Osteocyte (in vitro differentiated cells): ENCODE measurements at places on chromosomes 1 and 21. TPM values are rescaled to one million over a fixed set of nuclear protein-coding genes. Genes with fewer than 3 reads are reported as not detected.

BSND gene
- not detected in 2 replicates for total RNA-seq

DNA sequence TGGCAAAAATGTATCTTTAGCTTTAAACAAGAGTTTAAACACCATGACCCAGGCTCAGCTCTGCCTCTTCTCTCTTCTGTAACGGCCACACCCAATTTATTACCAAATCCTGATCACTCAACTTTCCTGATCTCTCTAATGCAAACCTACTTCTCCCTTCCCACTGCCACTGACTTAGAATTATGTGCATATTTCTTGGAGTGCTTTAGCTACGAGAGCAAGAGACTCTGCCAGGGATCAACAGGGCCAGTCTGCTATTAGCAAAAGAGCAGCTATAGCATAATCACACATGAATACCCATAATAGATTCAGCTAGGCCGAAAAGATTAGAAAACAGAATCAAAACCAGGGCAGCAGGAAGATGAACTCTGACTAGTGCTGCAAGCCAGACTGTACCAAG is 215.5 kb downstream of the MRPL39 start:
- H3K27me3 ChIP-seq: no peaks in the 10 kb centered on the region
- no peaks in the 10 kb centered on the region for H3K36me3 ChIP-seq
- no peak overlapping the region for H3K27ac ChIP-seq
- peaks cover 9% of the 10 kb centered on the region for H3K4me1 ChIP-seq
- H3K4me3 ChIP-seq: no peak overlapping the region

GRCh38 chr1:210920716-210921694 is 212.9 kb downstream of the KCNH1 start:
- H3K4me3 ChIP-seq: no peak overlapping the region
- no peaks in the 10 kb centered on the region for H3K36me3 ChIP-seq
- peaks cover 12% of the 10 kb centered on the region for H3K4me1 ChIP-seq
- H3K27me3 ChIP-seq: no peaks in the 10 kb centered on the region

USP48 gene
- 71.4 and 73.6 TPM in 2 replicates for total RNA-seq

DNA sequence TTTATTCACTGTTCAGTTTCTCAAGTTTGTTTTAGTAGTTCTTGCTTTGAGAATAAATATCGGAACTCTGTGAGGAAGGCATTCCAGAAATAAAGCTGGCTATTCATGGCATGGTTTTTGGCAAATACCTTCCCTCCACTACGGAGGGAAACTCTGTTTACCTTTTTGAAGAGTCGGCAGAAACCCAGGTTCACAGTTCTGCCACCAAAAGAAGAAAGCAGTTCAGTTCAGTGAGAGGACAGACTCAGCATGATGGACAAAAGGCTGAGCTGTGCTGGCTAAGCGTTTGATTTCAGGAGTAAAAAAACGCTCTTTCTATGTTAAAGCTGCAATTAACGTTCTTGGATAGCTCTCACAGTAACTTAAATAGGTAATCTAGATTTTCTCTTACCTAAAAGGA is 42.4 kb downstream of the CNN3 start:
- DNase-seq: no peak
- H3K27me3 ChIP-seq: no peaks in the 10 kb centered on the region
- peaks cover 33% of the 10 kb centered on the region for H3K4me1 ChIP-seq
- H3K27ac ChIP-seq: peak overlapping the region; percentile 96

DNA sequence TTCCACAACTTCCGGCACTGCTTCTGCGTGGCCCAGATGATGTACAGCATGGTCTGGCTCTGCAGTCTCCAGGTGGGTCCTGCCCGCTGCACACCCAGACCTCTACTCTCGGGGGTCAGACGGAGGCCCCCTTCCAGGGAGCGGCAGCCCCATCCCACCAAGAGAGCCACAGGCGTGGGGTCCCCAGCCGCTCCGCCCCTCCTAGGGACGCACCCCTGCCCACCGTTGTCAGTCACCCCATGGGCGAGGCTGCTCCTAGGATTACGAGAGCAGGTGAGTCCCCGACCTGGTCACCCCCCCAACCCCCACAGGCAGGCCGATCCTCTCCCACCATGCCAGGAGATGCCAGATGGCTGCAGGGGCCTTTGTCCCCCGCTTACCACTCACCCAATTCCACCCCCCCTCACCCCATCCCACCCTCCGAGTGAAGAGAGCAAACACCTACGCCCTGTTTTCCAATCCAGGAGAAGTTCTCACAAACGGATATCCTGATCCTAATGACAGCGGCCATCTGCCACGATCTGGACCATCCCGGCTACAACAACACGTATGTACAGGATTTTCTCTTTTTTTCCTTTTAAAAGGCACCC is 107.0 kb downstream of the PDE9A start:
- no peak for DNase-seq
- H3K27ac ChIP-seq: no peak overlapping the region
- no peaks in the 10 kb centered on the region for H3K4me1 ChIP-seq
- peaks cover under 1% of the 10 kb centered on the region for H3K36me3 ChIP-seq
- no peaks in the 10 kb centered on the region for H3K27me3 ChIP-seq

GRCh38 chr1:155063550-155064110 is at the start of gene EFNA4:
Gene EFNA4, plus strand, starts transcription at chr1:155063740. Its CDS starts 84 bp downstream, at chr1:155063824.
- H3K27ac ChIP-seq: peak within 1 kb of the TSS; percentile 85
- no peaks in the 10 kb centered on the region for H3K27me3 ChIP-seq
- no peaks in the 10 kb centered on the region for H3K36me3 ChIP-seq
- H3K4me1 ChIP-seq: peaks cover 30% of the 10 kb centered on the region

ATP5IF1 gene
- 112 and 113 TPM in 2 replicates for total RNA-seq

GRCh38 chr1:56326056-56326455 is 253.3 kb downstream of the PLPP3 start:
- DNase-seq: no peak
- no peak overlapping the region for H3K4me3 ChIP-seq
- H3K36me3 ChIP-seq: no peaks in the 10 kb centered on the region

DNA sequence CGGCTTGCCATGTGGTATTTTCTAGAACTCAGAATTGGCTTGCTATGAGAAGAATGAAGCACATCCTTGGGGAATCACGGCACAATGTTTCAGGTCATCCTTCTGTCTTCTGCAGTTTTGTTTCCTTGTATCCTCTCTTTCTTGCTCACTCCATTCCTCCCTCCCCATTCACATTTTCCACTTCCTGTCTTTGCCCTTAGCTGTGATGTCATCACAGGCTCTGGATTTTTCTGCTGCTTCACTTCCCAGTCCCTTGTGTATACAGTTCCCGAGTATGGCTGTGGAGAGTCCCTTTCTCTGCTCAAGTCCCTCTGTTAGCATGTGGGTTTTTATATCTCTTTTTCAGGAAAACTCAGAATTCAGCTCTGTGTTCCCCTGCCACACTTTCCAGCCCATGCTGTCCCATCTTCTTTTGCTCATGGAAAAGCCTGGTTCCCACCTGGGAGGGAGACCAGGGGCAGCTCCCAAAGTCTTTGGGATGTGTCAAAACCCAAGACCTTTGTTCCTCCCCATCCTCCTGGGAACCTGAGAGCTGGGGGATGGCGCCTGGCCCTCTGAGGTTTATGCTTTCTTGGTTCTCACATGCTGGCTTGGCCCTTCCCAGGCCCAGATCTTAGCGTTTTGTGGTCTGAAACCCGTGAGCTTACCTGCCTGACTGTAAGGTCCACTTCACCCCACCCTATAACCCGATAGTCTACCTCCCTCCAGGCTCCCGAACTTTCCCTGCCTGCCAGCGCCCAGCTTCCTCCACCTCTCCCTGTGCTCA is 4.8 kb upstream of the RGS16 start:
- H3K27me3 ChIP-seq: no peaks in the 10 kb centered on the region
- peaks cover 41% of the 10 kb centered on the region for H3K4me1 ChIP-seq
- H3K27ac ChIP-seq: peak overlapping the region; percentile 15
- no peak for DNase-seq

- H3K27me3 ChIP-seq: peaks cover 8% of the 10 kb centered on the region
- no peak overlapping the region for H3K4me3 ChIP-seq
- no peak for DNase-seq
- H3K27ac ChIP-seq: no peak overlapping the region
- H3K4me1 ChIP-seq: peaks cover under 1% of the 10 kb centered on the region
- H3K36me3 ChIP-seq: no peaks in the 10 kb centered on the region
These were observed 138.8 kb upstream of the CTTNBP2NL start for GRCh38 chr1:112257043-112257835.

RNU1-1 gene
- total RNA-seq: 2,650 and 2,859 TPM in 2 replicates
